ENCODE measurements at places on chromosomes 11 and 22. TPM values are rescaled to one million over a fixed set of nuclear protein-coding genes. Genes with fewer than 3 reads are reported as not detected.

The PKDREJ gene
- total RNA-seq = 0.05 TPM

The TRIM49 gene
- total RNA-seq = not detected

The ADM2 gene
- 21.1 TPM for total RNA-seq

The WNT11 gene
- total RNA-seq = 3.2 TPM

The OR6M1 gene
- total RNA-seq = not detected

- DNase-seq = peak; percentile 84
Observed at GRCh38 chr11:89381094-89381493, 110.1 kb downstream of the NOX4 start.

- DNase-seq = no peak
Observed at GRCh38 chr11:93858121-93858775, 7.8 kb upstream of the VSTM5 start.

- no peak for DNase-seq
Observed at GRCh38 chr11:126059238-126059781, 3.4 kb downstream of the CDON start.

DNA sequence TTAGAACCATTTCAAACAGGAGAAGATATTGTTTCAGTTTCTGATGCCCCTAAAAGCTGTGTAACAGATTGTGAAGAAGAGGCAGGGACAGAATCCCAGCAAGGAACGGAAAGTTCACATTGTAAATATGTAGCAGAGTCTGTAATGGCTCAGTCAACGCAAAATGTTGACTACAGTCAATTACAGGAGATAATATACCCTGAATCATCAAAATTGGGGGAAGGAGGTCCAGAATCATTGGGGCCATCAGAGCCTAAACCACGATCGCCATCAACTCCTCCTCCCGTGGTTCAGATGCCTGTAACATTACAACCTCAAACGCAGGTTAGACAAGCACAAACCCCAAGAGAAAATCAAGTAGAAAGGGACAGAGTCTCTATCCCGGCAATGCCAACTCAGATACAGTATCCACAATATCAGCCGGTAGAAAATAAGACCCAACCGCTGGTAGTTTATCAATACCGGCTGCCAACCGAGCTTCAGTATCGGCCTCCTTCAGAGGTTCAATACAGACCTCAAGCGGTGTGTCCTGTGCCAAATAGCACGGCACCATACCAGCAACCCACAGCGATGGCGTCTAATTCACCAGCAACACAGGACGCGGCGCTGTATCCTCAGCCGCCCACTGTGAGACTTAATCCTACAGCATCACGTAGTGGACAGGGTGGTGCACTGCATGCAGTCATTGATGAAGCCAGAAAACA, 40.8 kb downstream of the IGLL1 start:
- no peak for DNase-seq

DNA sequence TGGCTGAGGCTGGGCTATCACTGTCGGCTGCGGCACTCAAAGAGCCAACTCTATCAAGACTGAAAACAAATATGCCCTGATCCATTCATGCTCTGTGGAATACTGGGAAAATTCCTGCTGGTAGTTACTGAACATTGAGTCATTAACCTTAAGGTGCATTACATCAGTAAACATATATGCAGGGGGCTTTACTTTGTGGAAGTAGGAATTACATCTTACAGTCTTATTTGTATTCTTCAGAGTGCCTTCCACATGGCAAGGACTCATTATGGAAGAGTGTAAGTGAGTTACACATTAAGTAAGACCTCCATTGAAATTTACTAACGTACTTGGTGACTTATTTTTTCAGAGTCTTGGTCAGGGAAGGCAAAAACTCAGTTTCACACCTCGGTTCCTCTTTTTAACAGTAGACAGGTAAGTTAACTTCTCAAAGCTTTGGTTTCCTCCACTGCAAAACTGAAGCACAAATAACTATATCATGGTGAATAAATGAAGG, 4.5 kb downstream of the OR5B21 start:
- no peak for DNase-seq

DNA sequence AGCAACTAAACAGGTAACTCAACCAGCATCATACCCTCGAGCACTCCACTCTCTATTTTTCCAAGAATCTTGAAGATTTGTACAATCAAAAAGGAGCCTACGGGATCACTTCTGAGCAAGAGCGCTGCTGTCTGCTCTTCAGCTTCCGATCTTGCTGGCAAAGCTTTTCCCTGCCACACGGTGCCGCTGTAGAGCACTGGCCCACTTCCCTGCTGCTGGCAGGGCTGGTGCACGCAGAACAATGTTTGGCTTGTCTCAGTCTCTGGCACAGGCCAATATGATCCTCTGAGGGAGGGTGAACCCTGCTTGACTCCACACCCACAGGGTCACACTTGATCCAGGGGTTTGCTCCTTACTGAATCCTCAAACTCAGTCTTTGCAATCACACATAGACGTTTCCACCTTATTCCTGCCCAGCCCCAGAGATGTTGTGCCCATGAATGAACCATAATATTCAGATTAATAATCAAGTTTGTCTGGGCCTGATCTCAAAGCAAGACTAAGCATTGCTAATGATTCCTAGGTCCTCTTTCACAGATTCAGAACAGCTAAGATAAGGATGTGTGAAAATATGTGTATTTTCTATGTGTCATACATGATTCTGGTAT, 536.6 kb downstream of the SOX6 start:
- no peak for DNase-seq

DNA sequence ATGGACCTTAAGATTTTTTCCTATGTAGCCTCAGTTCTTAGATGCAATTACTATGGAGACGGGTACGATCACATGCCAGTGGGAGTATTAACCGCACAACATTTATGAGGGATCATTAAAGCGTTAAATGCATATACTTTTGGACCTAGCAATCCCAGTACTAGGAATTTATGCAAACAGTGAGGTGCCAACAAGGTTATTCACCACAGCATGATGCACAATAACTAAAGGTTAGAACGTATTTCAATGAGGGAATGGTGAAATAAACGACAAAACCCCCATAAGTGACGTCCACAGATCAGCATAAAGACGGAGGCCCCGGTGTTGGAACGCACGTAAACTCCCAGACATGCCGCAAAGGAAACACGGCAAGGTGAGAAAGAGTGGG, 539 bp downstream of the SIRT3 start:
- DNase-seq = no peak

GRCh38 chr22:39291523-39291922, 27.9 kb downstream of the RPL3 start:
- no peak for DNase-seq

GRCh38 chr11:34602245-34602644, 18.6 kb upstream of the EHF start:
- no peak for DNase-seq

GRCh38 chr11:1193326-1194230, 29.3 kb upstream of the MUC5B start:
- DNase-seq = peak; percentile 83

GRCh38 chr11:24082241-24082640, 414.6 kb upstream of the LUZP2 start:
- no peak for DNase-seq

Data from osteocyte (in vitro differentiated cells).